CD8-positive, alpha-beta T cell (primary cell): ENCODE measurements at places on chromosomes 2 and 18.

- no peak for DNase-seq
Observed at GRCh38 chr2:31227110-31227509, 6.8 kb upstream of the EHD3 start.

DNA sequence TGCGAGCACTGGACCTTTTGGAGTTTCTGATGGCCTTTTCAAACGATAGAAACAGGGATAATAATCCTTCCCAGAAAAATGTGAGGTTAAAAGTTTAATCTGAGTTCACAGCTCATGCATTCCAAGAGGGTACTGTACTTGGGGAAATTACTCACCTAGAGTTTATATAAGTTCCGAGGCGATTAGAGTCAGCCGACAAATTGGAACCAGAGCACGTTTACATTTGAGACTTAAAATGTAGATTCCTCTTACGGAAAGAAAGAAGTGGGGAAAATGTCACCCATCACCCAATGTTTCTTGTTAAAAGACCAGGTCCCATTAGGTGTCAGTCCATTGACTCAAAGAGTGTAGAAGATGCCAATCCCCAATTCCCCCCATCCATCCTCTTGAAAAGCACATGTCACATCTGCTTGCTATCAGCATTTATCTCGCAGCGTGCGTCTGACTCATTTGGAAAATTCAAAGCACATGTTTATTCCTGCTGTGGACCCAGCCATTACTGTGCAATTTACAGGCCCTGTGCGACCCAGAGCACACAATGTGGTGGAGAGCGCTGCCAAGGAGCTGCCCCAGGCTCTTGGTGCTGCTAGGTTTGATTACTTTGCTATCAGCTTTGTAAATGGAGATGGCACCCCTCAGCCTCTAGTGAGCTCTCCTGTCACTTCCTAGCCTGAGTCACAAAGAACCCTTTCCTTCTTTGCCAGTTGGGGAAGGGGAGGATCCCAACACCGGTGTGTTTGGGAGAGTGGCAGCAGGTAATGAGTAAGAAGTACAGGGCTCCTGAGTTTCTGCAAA, 104.8 kb downstream of the COLEC12 start:
- DNase-seq, result no peak

DNA sequence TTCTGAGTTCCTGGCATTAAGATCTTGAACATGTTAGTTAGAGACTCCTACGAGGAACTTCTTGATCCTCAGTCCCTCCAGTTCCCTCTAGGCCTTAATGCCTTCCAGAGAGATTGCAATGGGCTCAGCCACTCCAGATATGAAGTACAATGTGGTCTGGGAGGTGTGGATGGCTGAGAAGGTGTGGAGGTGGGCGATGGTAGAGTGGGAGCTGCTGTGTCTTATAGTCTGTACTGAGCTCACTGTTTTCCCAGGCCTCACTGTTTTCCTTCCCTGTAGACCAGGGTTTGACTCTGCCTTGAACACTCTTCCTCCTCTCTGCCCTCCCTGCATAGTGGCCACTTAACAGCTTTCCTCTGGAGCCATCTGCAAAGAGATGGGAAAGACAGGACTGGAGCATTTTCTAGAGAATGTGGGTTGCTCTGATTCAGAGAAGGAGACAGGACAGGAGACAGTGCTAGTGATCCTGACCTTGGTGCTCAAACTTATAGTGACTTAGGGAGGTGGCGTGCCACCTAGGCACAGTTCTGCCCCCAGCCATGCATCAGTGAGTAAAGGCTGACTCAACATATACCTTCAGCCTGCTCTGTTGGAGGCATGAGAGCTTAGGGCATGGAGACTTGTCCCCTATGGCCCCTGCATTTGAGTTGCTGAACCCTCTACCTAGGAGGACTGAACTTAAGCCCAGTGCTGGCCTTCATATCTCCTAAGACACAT, 129.7 kb downstream of the TDRD15 start:
- DNase-seq, result no peak

- no peak for DNase-seq
Observed at GRCh38 chr2:163613266-163613731, 122.5 kb downstream of the FIGN start.

- DNase-seq, result no peak
Observed at GRCh38 chr2:202681688-202682205, 47.0 kb downstream of the FAM117B start.

DNA sequence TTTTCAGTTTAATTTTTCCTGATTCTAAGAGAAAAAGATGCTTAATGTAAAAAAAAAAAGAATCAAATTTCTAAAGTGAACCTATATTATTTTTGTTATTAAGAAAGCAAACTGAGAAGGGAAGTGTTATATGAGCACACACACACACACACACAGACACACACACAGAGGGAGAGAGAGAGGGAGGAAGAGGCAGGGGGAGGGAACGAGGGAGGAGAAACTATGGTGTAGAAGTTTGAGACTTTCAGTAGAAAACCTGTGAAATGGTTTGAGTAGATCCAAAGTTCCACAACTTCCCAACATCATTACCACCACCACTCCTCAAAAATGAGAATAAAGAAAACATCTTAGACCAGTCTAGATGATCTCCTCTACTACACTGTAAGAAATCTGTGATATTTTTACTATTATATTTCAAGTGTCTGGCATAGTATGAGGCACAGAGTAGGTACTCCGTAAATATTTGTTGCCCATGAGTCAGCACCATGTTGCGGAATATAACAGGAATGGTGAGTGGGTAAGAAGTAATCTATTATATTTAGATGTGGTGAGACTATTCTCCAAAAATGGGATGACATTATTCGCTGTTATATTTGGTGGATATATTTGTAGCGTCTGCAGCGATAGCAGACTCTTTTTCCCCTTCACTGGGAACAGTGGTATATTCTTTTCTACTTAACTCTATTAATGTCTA, 149.4 kb upstream of the DNMT3A start:
- no peak for DNase-seq

DNA sequence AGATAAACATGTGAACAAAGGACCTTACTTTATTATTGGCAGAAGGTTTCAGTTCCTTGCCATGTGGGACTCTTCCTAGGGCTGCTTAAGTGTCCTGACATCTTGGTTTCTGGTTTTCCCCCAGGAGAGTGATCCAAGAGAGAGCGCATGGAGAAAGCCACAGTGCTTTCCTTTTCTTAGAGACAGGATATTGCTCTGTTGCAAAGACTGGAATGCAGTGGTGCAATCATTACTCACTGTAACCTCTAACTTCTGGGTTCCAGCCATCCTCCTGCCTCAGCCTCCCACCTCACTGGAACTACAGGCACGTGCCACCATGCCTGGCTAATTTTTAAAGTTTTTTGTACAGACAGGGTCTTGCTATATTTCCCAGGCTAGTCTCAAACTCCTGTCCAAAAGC, 38.1 kb upstream of the TCF7L1 start:
- no peak for DNase-seq

GRCh38 chr2:110875384-110875725, 143.0 kb downstream of the ACOXL start:
- no peak for DNase-seq

DNA sequence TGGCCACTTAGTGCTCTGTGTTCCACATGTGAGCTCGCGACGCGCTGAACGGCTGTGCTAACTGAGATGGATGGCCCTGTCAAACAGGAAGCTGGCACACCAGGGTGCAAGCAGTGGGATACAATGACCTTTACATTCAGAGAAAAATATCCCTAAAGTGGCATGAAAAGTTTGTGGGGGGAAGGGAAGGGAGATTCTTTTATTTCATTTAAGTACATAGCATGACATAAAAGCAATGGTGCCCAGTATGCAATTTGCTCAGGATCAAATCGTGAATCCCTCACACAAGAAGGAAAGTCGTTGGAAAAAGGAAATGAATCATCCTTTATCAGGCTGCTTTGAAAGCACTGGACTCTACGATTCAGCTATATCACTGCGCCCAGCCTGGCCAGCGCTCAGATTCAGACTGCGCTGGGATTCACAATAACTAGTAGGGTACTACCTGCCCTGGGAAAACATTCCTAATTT, 26.0 kb downstream of the SATB2 start:
- no peak for DNase-seq
